ENCODE measurements at places on chromosomes 16 and 17. TPM values are rescaled to one million over a fixed set of nuclear protein-coding genes. Genes with fewer than 3 reads are reported as not detected.

Gene RAB26
- not detected for total RNA-seq

Gene PPL
- total RNA-seq = 53.1 TPM

Gene CRYBA1
- not detected for total RNA-seq

GRCh38 chr17:48791128-48792032 is 25.6 kb downstream of the TTLL6 start:
- DNase-seq = peak; percentile 72

DNA sequence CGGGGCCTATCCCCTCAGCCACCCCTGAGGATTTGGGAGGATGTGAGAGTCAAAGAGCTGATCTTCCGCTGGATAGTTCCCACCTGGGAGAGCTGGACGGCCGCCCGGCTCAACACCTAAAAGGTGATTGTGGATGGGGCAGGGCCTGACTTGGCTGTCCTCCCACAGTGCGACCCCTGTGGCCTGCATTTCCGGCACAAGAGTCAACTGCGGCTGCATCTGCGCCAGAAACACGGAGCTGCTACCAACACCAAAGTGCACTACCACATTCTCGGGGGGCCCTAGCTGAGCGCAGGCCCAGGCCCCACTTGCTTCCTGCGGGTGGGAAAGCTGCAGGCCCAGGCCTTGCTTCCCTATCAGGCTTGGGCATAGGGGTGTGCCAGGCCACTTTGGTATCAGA is 4.5 kb downstream of the BCL6B start:
- DNase-seq = no peak

DNA sequence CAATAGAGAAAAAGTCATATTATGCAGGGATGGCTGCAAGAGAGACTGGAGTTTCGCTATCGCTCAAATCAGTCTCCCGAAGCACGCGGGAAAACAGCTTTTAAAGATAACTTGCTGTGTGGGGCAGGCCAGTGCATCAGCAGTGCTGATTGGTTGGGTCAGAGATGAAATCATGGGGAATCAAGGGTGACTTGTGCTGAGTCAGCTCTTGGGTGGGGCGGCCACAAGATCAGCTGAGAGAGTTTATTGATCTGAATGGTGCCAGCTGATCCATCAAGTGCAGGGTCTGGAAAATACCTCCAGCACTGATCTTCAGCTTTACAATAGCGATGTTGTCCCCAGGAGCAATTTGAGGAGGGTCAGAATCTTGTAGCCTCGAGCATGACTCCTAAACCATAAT is 430.5 kb downstream of the RBFOX1 start:
- no peak for DNase-seq

DNA sequence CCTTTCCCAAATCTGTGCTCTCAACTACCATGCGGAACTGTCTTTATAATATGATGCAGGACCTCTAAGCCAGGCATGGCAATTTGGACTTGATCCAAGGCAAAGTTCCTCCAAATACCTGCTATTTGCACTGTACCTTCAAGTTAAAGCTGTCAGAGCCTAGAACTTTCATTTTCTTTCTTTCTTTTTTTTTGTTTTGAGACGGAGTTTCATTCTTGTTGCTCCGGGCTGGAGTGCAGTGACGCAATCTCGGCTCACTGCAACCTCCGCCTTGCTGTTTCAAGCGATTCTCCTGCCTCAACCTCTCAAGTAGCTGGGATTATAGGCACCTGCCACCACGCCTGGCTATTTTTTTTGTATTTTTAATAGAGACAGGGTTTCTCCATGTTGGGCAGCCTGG is 51.7 kb downstream of the ARHGAP27 start:
- DNase-seq = no peak

DNA sequence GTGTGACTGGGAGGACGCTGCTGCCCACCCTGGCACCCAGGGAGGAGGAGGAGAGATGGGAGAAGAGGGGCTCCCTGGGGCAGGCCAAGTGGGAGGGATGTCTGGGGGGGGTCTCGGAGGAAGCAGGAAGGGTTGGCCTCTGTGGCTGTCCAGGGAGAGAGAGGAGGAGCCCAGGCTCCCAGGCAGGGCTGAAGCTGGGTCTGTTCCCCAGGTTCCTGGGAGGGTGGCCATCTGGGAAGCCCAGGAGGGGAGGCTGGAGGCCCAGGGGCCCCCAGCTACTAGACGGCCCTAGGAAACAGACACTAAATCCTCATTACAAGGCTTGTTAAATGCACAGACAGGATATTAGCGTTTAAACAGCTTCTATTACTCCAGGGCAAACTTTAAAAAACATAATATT is 139.8 kb downstream of the ENGASE start:
- DNase-seq = no peak

DNA sequence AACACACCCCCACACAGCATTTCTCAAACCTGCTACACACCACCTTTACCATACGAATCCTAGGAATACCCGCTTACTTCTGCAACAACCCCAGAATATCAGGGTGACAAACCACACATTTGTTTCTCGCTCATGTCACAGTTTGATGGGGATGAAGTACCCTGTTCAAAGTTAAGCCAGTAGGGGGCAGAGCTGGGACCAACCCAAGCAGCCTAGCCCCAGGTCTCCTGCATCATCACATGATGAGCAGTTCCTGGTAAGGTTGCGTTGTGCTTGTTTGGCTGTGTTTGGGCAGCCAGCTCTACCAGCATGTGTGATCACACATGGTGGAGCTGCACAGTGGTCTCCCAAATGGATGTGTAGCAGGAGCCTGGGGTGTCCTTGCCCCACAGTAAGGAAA is 103.6 kb upstream of the C16orf82 start:
- no peak for DNase-seq

DNA sequence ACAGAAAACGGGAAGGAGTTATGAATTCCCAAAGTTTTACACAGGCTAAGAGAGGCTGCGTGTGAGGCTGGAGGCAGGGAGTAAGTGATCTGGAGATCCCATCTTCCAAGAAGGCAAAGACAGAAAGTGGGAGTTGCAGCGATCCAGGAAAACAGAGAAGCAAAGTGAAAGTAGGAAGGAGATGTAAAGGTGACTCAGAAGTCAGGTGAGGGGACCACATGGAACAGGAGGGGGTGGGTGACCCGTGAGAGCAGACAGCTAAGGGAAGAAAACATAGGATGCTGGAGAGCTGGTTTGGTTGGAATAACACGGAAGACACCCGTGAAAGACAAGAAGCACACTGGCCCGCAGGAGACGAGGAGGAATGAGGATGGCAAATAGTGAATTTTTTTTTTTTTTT is 1.3 kb downstream of the ALOX12 start:
- DNase-seq = no peak

DNA sequence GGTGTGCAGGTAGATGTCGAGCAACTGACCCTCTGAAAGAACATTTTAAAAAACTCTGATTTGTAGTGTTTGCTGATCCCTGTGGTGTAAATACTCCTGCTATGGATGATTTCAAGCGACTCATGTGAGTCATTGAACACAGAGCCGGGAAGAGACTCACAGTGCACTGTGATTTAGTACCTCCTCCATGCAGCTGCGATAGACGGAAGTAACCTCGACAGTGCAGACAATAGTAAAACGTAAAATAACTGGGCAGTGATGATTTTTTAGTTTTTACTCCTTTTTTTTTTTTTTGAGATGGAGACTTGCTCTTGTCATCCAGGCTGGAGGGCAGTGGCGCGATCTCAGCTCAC is 8.7 kb downstream of the TBX21 start:
- no peak for DNase-seq

Data from breast epithelium (tissue), 4 donors.